Left colon (tissue), 2 donors: ENCODE measurements at places on chromosomes 3 and 15.

DNA sequence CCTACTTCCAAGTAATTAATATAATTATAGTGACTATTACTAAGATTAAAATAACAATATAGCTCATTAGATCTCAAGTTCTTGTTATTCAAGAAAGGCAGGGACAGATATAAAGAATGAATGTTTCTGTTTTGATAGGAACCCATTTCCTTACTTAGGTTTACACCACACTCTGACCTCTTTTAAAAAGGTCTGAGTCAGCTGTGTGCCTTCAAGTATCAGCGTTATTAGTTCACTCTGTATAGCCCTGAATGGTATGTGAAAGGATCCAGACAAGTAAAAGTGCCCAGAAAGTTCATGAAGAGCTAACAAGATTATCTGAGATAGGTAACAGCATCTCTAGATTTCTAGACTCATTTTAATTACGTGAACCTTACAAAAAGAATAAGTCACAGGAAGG lies 28.9 kb downstream of the PDCD10 start:
- DNase-seq: no peak

- no peak for DNase-seq
Observed at GRCh38 chr3:183114384-183115178, 15.3 kb upstream of the MCCC1 start.

- no peak for DNase-seq
Observed at GRCh38 chr3:17514597-17514996, 227.8 kb downstream of the TBC1D5 start.

DNA sequence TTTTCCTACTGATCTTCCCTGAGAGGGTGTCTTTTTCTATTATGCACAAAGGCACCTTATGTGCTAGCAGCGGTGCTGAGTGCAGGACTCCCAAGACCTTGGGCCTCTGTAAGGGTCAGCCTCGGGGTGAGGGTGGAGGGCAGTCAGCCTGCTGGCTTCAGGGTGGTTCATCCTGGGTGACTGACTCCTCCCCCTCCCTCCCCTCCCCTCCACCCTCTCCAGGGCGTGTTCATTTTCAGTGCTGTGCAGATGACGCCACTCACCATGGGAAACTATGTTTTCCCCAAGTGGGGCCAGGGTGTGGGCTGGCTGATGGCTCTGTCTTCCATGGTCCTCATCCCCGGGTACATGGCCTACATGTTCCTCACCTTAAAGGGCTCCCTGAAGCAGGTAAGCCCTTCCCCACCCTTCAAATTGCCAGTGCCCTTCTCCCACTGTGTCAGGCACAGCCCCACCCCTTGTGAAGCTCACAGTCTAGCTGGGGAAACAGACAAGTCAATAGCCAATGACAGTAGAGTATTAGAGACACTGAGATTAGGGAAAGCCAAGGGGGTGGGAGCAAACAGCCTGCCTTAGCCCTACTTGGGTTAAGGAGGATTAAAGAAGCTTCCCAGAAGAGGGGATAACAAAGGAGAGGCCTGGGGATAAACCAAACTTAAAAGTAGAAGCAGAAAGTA lies 41.9 kb downstream of the SLC6A1 start:
- no peak for DNase-seq
